ENCODE measurements at places on chromosomes 12 and 14.

GRCh38 chr14:97393244-97393643 is 596.1 kb downstream of the VRK1 start:
- DNase-seq: no peak

- no peak for DNase-seq
These were observed 343.1 kb downstream of the PCNX1 start for GRCh38 chr14:71250347-71250746.

GRCh38 chr12:100584256-100584655 is 10.8 kb downstream of the GAS2L3 start:
- DNase-seq: no peak

DNA sequence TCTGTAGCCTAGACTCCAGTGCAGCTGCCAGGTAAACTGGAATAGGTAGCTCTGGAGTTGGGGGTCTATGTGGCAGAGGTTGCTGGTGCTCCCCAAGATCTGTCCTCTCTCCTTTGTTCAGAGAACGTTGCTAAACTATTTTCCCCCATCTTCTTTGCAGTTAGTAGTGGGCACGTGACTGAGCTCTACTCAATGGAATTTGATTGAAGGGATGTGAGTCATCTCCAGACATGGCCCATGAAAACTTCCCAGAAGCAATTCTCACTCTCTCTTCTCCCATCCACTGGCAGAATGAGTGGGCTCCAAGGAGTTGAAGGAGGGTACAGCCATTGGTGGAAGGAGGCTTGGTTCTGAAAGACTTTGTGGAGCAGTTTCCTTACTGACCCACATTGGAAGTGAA is 44.0 kb downstream of the PAH start:
- no peak for DNase-seq

DNA sequence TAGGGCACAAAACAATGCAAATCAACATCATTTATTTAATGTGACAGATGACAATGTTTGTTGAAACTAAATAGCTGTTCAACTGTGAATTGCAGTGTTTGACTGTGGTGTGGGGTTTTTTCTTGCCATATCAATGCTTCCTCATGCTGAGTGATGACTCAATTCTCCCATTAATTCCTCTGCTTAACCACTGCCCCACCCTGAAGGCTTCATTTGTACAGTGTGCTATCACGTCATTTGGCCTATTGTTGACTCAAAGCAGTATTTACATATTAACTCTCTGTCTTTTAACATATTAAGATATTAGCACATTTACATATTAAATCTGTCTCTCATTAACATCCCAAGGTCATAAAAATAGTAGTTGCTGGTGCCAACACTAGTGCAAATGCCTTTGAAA is 164.8 kb upstream of the NRXN3 start:
- no peak for DNase-seq
